CD4-positive, alpha-beta memory T cell (primary cell): ENCODE measurements at places on chromosomes 6 and 20.

GRCh38 chr6:137056121-137056880 lies 11.5 kb upstream of the IL20RA start:
- no peak for DNase-seq

GRCh38 chr6:166905013-166905412 lies 51.3 kb downstream of the RNASET2 start:
- no peak for DNase-seq

- no peak for DNase-seq
These were observed 6.6 kb upstream of the GUCA1B start for GRCh38 chr6:42201382-42201781.

DNA sequence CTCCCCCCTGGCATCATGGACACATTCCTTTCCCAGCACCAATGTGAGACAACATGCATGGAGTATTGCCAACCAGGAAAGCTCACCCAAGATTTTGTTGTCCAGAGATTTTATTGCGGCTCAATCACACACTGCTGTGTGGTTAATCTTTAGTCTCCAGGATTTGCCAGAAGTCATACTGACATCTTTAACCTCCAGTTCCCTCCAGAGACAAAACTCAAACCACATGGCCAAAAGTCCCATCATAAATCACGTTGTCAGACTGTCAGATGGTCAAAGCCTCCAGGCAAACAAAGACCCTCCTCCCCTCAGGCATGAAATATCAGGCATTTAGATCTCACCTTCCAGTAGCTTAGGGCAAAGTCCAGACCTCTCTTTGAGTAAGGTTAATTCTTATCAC lies 97.3 kb upstream of the OPRM1 start:
- DNase-seq = no peak

DNA sequence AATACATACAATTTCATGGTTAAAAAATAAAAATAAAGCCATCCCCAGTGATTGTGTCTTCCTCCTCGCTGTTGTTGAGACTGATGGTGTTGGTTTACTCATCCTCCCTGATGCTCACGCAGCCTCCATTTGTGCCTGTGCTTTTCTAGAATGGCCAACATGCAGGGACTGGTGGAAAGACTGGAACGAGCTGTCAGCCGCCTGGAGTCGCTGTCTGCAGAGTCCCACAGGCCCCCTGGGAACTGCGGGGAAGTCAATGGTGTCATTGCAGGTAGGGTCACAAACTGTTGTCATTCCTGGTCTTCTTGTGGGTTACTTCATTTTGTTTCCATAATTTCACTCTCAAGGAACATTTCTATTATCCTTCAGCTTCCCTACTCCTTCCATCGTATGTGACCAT lies 28.0 kb downstream of the CAP2 start:
- no peak for DNase-seq

- DNase-seq = no peak
These were observed 125.5 kb downstream of the IPCEF1 start for GRCh38 chr6:154230910-154231595.
